ENCODE measurements at places on chromosomes 13 and 19.

GRCh38 chr19:57282011-57282643 lies 1.8 kb downstream of the ZNF460 start:
- DNase-seq = no peak

- DNase-seq = no peak
Measured at GRCh38 chr13:63631006-63631405, 2215.4 kb upstream of the PCDH20 start.

GRCh38 chr13:42071672-42072419 lies 23.4 kb downstream of the DGKH start:
- peak; percentile 13 for DNase-seq

- DNase-seq = no peak
Measured at GRCh38 chr13:80871481-80871880, 530.6 kb upstream of the SPRY2 start.

GRCh38 chr13:46749951-46750350 lies 47.0 kb downstream of the ESD start:
- peak; percentile 73 for DNase-seq

DNA sequence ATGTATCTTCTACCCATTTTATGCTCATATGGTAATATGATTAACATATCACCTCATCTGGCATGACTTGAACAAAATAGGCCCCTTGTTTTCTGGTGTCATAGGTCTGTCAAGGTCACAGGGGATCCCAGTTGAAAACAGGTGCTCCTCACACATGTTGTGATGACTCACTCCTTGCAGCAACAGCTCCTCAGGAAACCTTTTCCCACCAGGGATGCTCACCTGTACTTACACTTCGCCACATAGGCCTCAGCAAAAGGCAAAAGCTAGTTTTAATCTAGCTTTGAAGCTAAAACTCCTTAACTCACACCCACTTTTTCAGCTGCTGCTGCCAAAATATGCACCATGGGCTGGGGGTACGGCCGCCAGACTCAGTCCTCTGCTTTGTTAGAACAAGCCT lies 110.0 kb upstream of the SOX21 start:
- no peak for DNase-seq

GRCh38 chr19:40225440-40226305 lies 816 bp downstream of the CCNP start:
- DNase-seq = peak; percentile 61

- DNase-seq = peak; percentile 87
Measured at GRCh38 chr19:2270423-2271233, 11.3 kb downstream of the PEAK3 start.

- DNase-seq = no peak
Measured at GRCh38 chr13:91609353-91609752, 210.9 kb downstream of the GPC5 start.

DNA sequence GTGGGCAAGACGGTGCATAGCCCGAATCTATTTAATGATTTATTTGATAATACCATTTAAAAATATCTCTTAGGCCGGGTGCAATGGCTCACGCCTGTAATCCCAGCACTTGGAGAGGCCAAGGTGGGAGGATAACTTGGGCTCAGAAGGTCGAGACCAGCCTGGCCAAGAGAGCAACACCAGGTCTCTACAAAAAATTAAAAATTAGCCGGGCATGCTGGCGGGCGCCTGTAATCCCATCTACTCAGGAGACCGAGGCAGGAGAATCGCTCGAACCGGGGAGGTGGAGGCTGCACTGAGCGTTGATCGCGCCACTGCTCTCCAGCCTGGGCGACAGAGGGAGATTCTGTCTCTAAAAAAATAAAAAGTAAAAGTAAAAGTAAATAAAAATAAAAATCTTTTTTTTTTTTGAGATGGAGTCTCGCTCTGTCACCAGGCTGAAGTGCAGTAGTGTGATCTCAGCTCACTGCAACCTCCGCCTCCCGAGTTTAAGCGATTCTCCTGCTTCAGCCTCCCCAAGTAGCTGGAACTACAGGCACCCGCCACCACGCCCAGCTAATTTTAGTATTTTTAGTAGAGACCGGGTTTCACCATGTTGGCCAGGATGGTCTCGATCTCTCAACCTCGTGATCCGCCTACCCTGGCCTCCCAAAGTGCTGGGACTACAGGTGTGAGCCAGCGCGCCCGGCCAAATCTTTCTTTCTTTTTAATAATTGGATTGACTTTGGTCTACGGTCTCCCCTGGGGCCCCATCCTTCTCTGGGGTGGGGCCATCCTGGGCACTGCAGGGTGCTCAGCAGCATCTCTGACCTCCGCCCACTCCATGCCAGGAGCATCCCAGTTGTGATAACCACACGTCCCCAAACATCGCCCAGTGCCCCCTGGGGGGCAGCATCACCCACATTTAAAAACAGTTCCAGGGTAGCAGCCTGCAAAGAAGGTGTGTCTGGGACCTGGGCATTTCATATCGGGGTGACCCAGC lies 90.7 kb downstream of the GNG7 start:
- DNase-seq = no peak

- peak; percentile 88 for DNase-seq
Measured at GRCh38 chr13:41588899-41589298, 131.5 kb downstream of the RGCC start.

- DNase-seq = no peak
Measured at GRCh38 chr13:20988033-20988908, 73.1 kb downstream of the LATS2 start.

- peak; percentile 81 for DNase-seq
Measured at GRCh38 chr13:64551755-64552154, 2678.4 kb downstream of the PCDH9 start.

GRCh38 chr13:111467111-111467890 lies 146.9 kb downstream of the TEX29 start:
- DNase-seq = no peak

DNA sequence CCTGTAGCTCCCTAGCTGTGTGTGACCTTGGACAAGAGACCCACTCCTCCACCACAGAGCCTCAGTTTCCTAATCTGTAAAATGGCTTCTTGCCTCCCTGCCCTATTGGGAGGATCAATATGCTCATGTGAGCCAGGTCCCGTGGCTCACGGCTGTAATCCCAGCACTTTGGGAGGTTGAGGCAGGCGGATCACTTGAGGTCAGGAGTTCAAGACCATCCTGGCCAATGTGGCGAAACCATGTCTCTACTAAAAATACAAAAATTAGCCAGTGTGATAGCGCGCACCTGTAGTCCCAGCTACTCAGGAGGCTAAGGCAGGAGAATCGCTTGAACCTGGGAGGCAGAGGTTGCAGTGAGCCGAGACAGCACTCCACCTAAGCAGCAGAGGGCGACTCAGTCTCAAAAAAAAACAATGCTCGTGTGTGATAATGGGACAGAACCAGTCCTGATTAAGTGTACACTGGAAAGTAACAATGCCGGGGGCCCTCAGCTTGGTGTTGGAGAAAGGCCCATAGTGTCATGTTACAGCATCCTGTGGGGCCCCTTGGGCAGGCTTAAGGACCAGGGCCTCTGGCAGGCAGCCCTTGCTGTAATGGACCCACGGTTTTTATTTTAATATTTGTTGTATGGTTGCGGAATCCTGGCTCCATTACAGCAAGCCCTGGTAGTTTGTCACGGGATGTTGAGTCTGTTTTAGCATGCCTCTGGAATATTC lies 6.8 kb downstream of the RPS11 start:
- peak; percentile 80 for DNase-seq

- DNase-seq = no peak
Measured at GRCh38 chr13:26531742-26532141, 25.7 kb upstream of the WASF3 start.

DNA sequence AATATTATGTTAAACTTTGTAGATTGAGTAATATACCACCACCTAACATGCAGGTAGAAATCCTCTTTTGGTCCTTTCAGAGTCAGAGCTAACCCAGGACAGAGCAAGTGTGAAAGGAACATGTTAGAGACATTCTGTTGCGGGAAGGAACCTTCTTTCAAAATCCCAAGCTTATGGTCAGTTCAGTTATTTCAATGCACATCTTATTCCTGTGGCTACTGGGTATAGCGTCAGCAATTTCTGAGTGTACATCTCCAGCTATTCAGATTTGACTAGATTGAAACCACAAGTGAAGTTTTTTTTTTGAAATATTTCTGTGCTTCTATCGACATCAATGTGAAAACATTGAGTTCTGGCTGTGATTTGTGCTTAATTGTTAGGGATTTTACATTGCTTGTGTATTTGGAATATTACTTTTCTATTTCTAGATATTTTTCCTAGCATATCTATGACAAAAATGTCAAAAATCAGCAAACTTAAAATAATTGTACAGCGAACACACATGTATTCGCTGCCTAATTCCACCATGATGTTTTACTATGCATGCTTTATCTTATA lies 165.3 kb downstream of the LMO7 start:
- DNase-seq = peak; percentile 23

- peak; percentile 1 for DNase-seq
Measured at GRCh38 chr19:9132422-9132821, 5.7 kb upstream of the OR7G3 start.

DNA sequence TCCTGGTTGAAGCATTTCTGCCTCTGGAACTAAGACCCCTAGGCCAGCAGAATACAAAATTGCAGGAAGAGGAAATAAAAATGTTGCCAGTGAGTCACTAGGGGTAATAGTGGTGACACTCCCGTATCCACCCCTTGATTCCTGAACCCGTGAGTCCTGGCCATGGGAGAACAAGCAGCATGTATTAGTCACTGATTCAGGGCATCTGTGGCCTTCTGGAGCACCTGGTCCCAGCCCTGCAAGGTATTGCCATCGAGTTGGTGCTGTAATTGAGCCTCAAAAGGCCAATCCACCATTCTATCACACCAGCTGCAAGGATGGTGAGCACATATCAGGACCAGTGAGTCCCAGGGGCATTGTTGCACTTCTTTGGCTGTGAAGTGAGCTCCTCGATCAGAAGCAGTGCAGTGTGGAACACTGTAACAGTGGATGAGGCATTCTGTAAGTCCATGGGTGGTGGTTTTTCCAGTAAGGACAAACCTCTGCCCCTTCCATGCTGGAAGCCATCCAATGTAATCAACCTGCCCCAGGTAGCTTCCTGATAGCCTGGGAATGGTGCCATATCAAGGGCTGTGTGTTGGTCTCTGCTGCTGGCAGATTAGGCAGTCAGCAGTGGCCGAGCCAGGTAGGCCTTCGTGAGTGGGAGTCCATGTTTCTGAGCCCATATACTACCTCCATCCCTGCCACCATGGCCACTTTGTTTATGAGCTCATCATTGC lies 39.6 kb downstream of the C1QTNF9 start:
- no peak for DNase-seq

DNA sequence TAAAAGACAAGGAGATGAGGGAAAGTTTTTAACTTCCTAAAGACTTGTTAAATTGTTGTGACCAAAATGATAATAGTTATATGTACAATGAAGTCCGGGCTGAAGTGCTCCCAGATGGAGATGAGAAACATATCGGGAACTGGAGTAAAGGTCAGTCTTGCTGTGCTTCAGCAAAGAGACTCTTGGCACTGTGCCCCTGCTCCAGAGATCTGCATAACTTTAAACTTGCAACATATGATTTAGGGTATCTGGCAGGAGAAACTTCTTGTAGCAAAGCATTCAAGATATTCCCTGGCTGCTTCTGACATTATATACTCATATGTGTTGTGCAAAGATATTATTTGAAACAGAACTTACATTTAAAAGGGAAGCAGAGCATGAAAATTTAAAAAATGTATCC lies 786.6 kb upstream of the SLITRK6 start:
- no peak for DNase-seq

DNA sequence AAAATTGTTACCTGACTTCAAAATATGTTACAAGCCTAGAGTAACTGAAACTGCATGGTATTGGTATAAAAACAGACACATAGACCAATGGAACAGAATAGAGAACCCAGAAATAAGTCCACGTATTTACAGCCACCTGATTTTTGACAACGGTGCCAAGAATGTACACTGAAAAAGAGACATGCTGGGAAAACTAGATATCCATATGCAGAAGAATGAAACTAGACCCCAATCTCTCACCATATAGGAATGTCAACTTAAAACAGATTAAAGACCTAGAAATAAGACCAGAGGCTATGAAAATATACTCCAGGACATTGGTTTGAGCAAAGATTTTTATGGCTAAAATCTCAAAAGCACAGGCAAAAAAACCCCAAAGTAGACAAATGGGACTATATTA lies 76.5 kb downstream of the LATS2 start:
- DNase-seq = no peak

- peak; percentile 66 for DNase-seq
Measured at GRCh38 chr13:50080203-50080910, 65.1 kb downstream of the KCNRG start.

DNA sequence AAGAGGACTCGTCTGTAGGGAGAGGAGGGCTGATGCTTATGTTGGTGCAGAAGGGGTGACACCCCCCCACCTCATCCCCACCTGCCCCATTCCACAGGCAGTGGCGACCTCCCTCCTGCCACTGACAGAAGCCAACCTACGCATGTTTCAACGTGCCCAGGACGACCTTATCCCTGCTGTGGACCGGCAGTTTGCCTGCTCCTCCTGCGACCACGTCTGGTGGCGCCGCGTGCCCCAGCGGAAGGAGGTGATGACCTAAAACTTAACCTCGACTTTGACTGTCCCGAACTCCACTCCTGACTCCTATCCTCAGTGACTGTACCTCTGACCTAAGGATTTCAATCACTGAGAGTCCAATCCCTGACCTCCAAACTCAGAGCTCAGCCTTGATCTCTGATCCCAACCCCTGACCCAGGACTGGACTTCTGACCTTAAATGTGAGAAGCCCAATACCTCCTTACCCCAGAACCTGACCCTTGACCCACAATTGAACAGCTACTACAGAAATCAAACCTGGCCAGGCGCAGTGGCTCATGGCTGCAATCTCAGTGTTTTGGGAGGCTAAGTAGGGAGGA lies 3.8 kb downstream of the SHFL start:
- no peak for DNase-seq

- no peak for DNase-seq
Measured at GRCh38 chr19:4700693-4700970, 23.0 kb downstream of the DPP9 start.

DNA sequence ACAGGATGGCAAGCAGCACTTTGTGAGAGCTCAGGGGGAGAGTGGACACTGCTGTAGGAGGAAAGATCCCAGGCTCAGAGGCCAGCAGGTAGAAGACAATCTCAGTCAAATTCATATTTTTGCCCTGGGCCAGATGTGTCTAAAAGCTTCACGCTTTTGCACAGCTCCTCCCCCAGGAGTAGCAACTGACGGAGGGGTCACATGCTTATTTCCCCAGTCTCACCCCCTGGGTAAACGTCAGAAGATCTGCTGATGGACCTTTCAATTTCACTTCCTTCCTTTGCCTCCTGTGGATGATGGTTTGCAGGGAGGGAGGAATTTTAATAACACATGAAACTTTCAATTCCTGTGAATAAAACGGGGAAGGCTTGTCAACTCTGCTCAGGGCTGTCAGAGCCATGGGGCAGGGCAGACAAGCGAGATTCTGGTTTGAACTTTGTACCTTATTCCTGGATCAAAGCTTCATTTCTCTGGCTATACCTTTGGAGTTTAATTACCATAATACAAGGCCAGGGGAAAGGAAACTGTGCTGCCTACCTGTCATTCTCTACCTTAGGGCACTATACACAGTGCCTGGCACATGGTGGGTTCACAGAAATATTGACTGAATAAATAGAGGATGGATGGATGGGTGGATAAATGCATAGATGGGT lies 41.0 kb downstream of the POU4F1 start:
- DNase-seq = no peak

GRCh38 chr13:98945863-98946605 lies 31.8 kb downstream of the DOCK9 start:
- DNase-seq = no peak

GRCh38 chr13:106367361-106367971 lies 168.0 kb downstream of the EFNB2 start:
- DNase-seq = peak; percentile 51

Data from EH (cell line).